ENCODE measurements at places on chromosomes 3 and 15.

GRCh38 chr3:32995098-32995497, 43.7 kb downstream of the CCR4 start:
- no peak for DNase-seq

DNA sequence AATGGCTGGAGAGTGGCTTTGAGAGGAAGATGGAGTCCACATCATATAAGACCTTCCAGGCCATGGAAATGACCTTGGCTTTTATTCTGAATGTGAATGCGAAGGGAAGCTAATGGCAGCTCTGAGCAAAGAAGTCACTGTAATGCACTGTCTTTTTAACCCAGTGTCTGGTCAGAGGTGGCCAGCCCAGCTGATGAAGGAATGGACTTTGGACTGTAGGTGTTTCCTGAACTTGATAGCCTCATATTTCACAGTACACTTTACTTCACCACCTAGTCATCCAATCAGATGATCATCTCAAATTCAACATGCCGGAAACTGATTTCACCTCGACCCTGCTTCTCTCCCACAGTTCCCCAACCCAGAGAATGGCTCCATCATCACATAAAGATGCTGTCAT, 33.4 kb downstream of the DCLK3 start:
- DNase-seq: no peak

DNA sequence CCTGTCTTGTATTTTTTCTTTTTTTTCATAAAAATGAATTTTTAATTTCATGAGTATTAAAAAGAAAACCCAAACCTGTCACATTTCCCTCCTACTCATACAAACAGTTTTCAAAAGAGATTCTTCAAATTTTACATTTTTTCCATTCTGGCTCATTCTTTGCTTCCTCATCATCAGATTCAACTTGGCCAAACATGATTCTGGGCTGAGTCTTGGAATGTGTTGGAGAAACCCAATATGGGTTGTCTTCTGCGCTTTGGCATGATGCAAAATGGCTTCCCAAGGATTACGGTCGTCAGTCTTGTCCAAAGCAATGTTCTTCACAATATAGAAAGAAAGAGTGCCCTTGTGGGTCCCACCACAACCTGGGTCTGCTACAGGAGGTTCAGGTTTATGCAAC, 12.4 kb upstream of the TM4SF4 start:
- DNase-seq: no peak

DNA sequence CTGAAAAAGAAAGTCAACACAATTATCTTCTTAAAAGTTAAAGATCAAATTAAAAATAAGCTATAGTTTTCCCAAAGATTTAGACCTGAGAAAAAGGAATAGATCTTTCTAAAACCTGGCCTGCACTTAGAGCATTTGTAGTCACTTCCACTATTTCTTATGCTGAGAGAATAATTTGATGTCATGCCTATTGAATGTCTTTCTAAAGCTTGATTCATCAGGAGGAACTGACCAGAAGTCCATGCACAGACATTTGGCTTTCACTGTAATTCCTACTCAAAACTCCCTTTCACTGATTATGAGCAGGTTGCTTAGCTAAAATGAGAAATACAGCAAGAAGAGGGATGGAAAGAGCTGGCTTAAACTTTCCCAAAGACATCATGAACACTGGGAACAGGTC, 4.3 kb downstream of the GREM1 start:
- DNase-seq: peak; percentile 18

- peak; percentile 34 for DNase-seq
These were observed 2.6 kb upstream of the UPK1B start for GRCh38 chr3:119170821-119171220.

- DNase-seq: peak; percentile 63
These were observed 105.7 kb downstream of the ZNF385D start for GRCh38 chr3:21645121-21645897.

DNA sequence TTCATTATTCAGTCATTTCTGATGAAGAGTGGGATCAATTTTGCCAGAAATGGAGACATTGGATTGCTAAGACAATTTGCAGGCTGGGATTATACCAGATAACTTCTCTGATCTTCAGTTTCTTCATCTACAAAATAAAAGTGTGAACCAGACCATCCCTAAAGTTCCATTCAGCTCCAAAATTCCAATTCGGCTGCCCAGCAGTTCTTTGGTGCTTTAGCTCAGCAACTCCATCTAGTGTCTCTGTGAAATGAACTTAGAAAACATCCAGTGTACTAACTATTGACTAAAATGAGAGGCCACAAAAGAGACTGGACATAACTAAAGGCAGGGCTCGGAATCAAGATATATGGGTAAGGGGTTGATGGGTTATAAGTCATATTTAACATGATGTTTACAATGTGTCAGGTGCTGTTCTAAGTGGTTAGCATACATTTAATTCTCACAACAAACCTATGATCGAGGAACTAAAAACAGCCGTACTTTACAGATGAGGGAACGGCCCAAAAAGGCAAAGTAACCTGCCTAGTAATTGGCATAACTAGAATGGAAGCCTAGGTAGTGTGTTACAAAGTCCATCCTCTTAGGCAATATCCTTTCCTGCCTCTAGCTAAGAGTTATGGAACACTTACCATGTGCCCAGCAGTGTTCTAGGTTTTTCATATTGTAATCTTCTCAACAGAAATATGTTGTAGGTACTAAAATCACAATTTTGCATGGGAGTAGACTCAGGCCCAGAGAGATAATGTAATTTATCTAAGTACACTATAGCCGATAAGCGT, 17.0 kb downstream of the THAP10 start:
- DNase-seq: peak; percentile 51

DNA sequence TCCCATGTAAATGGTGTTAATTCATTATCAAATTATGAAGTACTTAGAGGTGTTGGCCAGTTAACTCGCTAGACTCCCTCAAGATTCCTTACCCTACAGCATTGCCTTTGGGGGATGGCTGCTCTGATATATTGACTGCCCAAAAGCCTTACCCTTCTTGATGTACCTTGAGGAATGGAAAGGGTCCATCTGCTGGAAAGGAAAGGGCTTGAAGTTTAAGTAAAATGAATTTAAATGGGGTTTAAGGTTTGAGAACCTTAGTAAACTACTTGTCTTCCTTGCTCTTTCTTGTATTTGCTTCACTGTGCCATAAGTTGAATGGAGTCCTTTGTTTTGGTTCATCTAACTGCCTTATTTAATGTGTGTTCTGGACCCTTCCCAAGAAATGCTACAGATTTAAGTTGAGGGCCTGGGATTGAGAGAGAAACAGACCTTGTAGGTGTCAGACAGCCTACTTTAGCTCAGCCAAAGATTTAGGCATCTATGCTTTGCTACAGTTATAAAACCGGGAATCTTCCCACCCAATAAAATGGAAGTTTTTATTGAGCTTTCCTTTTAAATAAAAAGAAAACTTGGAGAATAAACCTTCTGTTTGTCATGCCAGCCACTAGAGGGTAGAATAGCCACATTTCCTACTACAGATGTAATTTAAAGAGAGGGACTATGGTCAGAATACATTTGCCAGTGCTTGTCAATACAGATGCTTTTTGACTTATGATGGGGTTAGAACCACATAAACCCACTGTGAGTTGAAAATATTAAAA, 25.3 kb downstream of the CMSS1 start:
- DNase-seq: peak; percentile 75

DNA sequence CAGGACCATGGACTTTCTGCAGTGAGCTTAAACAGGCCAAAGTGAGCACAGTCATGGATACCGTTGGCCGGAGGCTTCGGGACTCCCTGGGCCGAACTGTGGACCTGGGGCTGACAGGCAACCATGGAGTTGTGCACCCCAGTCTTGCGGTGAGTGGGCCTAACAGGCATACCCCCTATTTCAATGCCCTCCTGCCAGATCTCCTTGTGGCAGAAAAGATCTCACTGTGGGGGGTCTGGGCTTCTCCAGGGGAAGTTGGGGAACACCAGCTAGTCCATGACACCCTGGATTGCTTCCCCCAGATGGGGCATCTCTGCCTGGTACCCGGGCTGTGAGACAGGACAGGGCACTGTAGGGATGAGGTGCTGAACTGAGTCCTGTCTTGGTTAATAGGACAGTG, 29.5 kb downstream of the ACAD9 start:
- no peak for DNase-seq

- DNase-seq: no peak
These were observed 11.9 kb downstream of the CISH start for GRCh38 chr3:50599716-50600118.

Measured in M059J (cell line).